ENCODE measurements at places on chromosomes 11 and 22.

DNA sequence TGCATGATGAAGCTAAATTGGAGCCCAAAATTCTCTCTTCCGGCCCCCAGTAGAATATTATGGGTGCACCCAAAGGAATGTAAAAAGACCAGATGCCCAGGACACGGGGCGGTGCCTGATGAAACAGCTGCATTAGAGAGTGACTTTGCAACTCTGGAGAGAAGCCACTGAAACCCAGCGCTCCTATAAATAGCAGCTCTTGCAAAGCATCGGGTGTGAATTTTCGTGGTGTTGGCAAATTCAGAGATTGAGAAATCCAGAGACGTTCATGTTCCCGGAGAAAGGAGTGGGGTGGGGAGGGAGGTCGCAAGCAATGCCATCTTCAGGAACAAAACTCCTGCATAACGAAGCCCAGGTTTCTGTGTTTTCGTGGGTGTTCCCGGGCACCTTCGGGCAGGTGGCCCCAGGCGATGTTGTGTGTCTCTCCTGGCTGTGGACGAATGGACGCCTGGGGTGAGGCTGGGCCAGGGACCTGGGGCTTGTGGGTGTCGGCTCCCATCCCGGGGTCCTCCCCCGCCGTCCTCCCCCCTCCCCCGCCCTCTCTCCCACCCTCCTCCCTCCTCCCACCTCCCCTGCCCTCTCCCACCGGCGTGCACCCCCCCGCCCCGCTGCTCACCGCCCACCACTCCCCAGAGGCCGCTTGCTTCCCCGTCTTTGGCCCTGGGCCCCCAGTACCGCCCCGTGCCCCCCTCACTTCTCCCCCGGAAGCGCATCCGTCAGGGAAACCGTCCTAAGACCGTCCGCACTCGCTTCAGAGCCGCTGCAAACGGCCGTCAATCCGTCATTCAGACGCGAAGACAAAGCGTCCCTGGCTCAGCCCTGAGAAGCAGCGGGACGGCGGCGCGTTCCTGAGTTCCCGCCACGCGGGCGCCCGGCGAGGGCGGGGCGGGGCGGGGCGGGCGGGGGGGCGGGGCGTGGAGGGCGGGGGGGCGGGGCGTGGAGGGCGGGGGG is 26.7 kb upstream of the TOLLIP start:
- DNase-seq, result peak; percentile 92

- no peak for DNase-seq
Observed at GRCh38 chr11:117204283-117205080, 5.3 kb downstream of the TAGLN start.

DNA sequence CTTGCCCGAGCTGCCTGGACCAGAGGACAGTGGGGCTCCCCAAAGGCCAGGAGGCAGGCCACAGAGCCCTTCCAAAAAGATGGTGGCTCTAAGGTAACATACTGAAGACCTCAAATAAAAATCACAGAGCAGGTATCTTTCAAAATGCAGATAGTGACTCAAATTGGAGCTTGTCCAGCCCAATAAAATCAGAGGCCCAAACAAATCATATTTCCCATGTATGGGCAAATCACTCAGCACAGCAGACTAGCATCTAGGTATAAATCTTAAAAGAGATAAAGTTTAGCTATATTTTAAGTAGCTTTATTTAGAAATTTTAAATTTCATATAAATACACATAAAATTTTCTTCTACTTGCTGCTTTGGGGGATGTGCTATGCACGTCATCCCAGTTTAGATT is 3.3 kb downstream of the TESMIN start:
- DNase-seq, result no peak

GRCh38 chr11:8036002-8036802 is 44.8 kb upstream of the TUB start:
- DNase-seq, result no peak

- no peak for DNase-seq
Observed at GRCh38 chr22:21818487-21819182, 48.8 kb downstream of the MAPK1 start.

DNA sequence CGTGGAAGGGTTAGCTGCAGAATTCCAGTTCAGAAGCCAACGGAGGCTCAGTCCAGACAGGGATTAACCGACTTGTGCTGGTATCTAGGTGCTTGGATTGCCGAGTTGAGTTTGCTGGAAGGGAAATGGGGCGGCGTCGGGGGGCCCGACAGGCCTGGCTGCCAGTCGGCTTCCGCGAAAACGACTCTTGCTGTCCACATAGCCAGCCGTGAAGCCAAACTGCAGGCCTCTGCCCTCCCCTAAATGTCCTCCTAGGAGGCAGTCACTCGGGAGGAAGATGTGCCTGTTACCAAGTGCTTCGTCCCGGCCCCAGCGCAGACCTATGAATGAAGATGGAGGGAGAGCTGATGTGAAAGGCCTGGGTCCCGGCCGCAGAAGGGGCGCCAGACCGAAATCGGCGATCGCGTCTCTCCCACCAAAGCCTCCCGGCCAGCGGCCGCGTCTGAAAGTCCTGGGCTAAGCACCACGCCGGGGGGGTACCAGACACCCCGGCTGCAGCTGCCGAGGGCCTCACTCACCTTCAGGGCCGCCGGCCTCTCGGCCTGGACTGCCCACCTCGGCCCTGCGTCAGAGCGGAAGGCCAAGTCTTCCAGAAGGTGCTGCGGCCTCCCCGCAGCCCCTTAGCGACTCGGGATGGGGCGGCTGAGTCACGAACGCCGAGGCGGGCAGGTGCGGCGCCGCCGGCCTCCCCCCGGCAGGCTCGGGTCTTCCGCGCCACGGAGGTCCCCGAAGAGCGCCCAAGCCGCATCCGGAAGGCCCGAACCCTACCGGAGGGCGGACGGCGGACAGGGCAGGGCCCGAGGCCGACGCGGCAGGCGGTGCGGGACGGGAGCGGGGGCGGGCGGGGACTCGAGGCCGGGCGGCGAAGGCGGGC is 7.5 kb downstream of the DPAGT1 start:
- no peak for DNase-seq

DNA sequence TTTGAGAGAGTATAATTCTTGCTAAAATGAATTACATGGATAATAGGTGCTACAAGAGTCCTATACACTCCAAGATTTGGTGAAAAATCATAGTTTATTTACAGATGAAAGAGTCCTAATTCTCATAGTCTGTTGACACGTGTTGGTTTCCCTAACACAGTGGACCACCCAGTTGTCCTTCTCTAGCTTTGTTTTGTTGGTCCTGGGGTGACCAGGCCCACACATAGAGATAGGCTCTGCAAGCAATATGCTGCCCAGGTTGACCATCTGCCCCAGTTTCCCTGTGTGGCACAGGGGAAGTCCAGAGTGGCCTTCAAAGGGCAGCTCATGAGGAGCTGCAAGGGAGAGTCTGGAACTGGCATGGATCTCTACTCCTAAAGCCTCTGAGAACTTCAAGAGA is 184.9 kb downstream of the MAML2 start:
- no peak for DNase-seq

- no peak for DNase-seq
Observed at GRCh38 chr22:49721211-49721763, 106.4 kb downstream of the BRD1 start.

- DNase-seq, result peak; percentile 69
Observed at GRCh38 chr11:34204396-34205279, 99.2 kb downstream of the NAT10 start.

- peak; percentile 88 for DNase-seq
Observed at GRCh38 chr11:94151903-94152677, 23.4 kb downstream of the PANX1 start.

DNA sequence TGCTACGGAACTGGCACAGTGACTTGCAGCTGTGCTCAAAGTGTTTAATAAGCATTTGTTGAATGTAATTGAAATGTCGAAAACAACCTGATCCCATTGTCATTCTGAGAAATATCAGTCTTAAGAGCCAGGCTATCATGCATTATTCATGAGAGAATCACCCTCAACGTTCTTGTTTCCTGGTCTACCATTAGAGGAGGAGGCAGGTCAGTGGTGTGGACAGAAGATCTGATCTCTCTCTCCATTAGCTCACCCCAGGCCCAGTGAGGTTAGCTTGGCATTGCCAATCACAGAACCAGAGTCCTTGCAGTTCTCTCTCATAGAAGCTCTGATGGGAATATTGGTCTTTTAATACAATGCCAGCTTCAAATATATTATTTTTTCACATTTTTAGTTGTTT is 121.1 kb upstream of the SPON1 start:
- no peak for DNase-seq

DNA sequence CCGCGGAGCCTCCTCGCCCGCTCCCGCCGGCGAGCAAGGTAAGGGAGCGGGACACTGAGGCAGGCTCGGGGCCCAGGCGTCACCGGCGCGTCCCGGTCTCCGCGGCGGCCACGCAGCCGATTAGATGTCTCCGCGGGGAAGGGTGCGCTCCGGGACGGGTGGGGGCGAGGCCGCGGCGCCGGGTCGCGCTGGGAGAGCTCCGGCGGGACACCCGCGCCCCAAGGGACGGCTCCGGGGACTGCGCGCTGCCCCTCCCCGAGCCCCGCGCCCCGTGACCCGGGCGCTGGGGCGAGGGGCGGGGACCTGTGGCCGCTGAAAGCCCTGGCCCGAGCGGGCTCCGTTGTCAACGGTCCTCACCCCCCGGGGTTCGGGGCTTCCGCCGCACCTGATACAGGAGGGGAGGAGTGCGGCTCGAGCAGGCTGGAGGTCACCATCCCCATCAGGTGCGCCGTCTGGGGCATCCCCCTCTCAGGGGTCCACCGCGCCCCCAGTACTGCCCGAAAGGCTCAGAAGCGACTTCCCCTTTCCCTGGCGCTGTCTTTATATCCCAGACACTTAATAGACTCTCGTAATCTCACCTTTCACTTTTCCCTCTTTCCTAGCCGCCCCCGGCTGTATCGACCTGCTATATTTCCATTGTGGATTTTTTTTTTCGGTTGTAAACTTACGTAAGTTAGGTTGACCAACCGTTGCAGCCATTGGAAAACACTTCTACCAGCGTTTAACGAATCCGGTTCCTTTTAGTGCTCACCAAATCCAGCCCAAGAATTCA is 573 bp downstream of the PPFIA1 start:
- peak; percentile 44 for DNase-seq

DNA sequence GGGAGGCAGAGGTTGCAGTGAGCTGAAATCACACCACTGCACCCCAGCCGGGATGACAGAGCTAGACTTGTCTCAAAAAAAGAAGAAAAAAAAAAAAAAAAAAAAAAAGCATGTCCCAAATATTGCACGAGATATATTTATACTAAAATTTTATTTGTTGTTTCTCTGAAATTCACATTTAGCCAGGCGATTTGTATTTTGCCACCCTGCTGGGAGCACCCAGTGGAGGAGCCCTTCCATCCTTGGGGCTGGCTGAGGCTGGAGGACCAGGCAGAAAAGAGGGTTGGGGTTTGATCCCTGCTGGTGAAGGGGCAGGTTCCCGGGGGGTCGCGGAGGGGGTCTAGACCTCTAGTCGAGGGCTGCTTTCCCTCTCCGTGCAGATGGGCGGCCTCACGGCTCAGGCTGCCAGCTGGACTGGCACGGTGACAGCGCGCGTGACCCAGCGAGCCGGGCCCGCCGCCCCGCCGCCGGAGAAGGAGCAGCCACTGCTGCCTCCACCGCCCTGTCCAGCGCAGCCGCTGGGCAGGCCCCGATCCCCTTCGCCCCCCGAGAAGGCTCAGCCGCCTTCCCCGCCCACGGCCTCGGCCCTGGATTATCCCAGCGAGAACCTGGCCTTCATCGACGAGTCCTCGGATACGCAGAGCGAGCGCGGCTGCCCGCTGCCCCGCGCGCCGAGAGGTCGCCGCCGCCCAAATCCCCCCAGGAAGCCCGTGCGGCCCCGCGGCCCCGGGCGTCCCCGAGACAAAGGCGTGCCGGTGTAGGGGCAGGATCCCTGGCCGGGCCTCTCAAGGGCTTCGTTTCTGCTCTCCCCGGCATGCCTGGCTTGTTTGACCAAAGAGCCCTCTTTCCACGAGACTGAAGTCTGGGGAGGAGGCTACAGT is 952 bp upstream of the CATSPERZ start:
- no peak for DNase-seq

DNA sequence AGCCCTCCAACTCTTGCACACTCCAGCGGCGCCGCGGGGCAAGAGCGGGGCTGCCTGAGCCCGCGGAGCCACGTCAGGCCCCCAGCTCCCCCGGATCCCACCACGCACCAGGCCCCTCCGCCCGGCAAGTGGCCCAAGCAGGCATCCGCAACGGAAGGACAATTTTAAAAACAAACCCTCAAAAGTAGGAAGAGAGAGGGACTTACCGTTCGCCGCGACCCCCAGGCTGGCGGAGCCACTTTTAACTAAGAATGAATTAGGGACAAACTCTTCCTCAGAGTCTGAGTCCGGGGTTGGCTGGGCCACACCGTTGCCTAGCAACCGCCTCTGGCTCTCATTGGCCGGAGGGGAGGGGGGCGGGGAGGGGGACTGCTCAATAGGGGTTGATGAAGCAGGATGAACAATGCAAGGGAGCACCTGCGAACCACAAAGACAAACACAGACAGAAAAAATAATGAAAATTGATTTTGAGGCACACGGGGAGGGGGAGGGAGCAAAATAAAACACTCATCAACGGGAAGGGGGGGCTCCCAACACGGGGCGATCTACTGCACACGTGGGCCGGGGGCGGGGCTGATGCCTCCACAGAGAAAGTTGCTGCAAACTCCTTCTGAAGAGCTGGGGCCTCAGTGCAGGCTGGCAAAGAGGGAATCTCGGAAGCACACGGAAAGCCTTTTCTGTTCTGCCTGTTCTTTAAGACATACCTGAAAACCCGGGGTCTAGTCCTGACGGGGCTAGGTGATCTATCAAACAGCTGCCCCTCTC is 387.5 kb upstream of the NARS2 start:
- DNase-seq, result no peak

- no peak for DNase-seq
Observed at GRCh38 chr11:111815489-111815888, 49.3 kb upstream of the PPP2R1B start.

- peak; percentile 91 for DNase-seq
Observed at GRCh38 chr11:85647604-85648299, at the start of gene TMEM126A. TMEM126A (plus strand) TSS chr11:85647967; CDS start chr11:85650256, 2,289 bp downstream.

DNA sequence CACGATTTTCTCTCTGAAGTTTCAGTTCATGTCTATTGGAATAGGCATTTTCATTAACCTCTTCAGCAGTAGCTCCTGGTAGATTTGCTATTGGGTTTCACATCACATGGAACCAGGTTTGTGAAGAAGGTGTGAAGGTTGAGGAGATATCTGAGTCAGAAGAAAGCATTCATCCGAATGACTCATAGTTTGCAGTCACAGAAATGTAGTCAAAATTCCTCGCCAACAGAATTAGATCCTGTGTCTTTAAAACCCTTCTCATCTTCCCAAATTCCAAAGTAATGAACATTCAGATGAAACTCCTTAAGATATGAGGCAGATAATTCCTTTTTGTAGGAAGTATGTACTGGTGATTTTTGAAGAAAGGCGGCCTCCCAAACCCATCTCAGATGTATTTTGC is 125.0 kb upstream of the LARGE1 start:
- no peak for DNase-seq

DNA sequence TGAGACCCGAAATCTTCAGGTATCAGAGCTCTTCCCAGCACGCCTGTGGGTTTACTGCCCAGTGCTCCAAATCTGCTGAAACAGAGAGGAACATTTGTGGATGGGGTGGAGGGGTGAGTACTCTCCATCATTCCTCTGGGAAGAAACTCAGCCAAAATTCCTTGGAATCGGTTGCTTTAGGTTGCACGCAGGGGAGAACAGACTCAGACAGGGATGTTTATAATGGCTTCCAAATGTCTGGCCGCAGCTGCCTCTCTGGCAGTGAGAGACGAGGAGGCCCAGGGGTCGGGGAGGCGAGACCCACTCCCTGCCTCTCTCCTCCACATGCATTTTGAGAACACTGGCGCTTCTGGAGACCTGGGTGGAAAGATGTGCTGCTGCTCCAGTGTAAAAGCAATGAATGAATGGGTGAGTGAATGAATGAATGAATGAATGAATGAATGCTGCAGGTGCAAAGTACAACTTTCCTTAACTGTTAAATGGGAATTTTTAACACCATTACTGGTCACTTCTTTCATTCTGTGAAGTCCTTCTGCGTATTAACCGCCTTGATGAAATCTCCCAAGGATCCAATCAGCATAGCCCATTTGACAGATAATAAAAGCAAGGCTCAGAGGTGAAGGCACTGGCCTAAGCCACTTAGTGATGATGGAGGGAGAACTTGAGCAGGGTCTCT is 437.4 kb downstream of the MIAT start:
- DNase-seq, result no peak

All from MCF 10A (cell line).